ENCODE measurements at places on chromosomes 12 and 14.

DNA sequence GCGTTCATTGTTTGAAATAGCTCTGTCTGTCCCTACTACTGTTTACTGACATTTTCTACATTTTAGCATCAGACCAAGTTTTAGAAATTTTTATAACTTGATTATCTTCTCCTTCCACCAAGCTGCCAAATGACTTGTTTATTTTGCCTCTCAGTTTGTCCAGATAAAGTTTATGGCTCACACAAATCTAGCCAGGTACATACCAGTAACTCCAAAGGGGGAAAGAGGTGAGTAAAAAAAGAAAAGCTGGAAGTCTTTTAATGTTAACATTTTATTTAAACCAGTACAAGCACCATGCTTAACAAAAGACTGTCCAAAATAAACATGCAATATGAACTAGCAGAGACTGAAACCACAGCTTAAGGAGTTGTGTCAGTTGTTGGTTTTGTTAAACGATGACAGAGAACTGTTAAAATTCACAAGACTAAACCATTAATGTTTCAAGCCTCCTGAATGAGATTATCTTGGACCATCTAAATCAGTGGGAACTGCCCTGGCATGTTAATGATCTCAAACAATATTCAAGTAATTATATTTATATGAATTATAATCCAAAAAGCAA lies 14.5 kb downstream of the GMFB start:
- DNase-seq: no peak

DNA sequence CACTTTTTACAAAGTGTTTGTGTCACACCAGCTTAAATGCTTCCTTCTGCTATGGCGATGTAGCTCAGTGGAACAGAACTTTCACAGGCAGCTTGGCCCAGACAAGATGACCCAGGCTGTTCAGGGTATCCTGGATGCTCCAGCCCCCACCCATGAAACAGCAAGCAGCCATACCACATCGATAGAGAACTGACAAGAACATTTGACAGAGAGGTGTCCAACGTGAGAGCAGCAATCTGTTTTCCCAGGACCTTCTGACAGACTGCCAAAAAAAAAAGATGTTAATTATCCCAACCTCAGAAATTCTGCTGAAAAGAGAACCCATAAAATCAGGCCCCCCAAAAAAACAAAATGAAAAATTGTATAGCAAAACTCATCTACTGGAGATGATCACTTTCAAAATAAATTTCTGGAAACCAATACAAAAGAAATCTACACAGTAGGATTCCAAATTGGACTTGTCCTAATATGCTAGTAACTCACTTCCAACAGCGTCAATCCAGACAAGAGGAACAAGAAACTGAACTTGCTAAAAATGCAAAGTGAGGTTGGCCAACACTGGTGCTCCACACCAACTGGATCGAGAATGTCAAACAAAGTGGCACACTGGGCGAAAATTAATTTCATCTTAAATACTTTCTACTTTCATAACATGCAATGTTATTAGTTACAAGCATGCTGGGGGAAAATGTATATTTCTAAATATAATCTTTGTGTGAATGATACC lies 118.8 kb downstream of the DPF3 start:
- DNase-seq: no peak

DNA sequence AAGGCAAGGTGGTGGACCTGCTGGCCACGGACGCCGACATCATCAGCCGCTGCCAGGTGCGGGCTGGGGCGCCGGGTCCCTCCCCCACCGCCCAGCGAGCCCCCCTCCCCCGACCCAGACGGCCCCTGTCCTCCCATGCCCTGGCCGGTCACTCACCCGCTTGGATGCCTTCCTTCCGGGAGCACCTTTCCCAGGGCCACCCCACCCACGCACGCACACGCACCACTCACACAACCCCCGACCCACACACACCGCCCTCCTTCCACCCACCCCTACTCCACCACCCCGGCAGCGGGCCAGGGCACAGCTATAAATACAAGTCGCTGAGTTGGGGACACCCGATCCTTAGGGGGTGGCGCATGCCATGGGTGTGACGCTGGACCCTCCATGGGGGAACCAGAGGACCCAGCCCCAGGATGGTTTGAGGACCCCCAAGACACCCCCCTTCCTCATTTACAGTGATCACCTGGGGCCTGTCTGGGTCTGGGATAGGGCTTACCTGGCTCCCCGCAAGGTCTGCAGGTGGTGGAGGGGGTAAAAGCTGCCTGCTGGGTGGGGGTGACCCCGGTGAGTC lies 465 bp downstream of the ADSS1 start:
- no peak for DNase-seq

- DNase-seq: no peak
Observed at GRCh38 chr14:99862136-99862535, 68.9 kb downstream of the EML1 start.

DNA sequence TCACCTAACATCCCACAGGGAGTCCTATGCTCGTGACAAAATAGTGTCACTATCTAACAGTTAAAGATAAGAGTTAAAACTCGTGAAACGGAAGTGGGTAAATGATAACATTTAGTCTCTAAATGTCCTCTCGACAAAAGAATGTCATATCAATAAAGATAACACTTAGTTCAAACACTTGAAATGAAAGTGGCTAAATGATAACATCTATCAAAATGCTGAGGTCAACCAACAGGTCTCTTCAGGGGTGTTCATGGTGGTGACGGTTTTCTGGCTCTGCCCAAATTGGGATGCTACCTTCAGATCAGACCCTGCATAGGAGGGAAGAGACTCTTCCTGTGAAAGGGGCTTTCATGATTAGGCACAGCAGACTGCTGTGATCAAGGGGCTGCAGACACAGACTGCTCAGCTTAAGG lies 22.1 kb downstream of the IL26 start:
- DNase-seq: no peak

GRCh38 chr14:63770187-63770807 lies 42.4 kb upstream of the SGPP1 start:
- DNase-seq: peak; percentile 55

GRCh38 chr14:75832621-75833297 lies 149.0 kb downstream of the TGFB3 start:
- peak; percentile 42 for DNase-seq

DNA sequence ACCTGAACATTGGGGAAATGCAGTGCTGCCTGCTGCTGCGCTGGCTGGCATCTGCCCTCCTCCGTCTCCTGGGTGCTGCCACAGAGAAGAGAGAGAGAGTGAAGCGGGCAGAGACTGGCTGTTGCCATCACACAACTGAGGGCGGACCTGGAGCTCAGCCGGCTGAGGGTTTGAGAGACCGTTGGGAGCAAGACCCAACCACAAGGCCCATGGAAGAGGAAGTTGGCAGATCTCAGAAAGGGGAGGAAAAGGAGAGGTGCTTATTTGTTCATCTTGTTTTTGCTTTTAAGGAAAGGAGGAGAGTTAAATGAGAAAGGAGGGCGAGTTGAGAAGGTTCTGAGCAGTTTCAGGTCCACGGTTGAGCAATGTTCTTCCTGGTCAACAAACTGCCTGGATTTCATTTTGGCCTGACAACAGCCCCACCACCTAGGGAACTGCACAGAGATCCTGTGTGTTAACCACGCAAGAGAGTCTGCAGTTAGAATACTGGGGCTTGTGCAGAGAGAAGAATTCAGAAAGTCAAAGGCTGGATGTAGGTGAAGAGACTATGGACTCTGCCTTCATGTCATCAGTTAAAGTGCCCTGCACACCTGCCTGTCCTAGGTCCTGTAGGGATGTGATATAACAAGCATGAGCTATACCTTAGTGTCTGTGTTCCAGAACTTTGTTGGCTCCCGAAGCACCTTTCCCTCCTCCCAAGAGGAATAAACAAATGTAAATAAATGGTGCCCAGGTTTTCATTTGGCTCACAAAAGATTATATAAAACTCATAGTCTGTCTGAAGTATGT lies 124.6 kb downstream of the ETV6 start:
- no peak for DNase-seq

- DNase-seq: peak; percentile 87
Observed at GRCh38 chr12:57590864-57591781, at the start of gene PIP4K2C. TSS of gene PIP4K2C (plus strand) at chr12:57591192. CDS start at chr12:57591290, 98 bp downstream.

DNA sequence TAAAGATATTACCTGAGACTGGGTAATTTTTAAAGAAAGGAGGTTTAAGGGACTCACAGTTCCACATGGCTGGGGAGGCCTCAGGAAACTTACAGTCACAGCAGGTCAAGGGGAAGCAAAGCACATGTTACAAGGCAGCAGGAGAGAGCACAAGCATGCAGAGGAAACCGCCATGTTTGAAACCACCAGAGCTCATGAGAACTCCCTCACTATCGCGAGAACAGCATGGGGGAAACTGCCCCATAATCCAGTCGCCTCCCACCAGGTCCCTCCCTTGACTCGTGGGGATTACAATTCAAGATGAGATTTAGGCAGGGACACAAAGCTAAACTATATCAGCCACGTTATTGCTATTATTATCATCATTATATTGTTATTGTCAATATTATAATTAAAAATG lies 138.7 kb downstream of the RIMBP2 start:
- no peak for DNase-seq

DNA sequence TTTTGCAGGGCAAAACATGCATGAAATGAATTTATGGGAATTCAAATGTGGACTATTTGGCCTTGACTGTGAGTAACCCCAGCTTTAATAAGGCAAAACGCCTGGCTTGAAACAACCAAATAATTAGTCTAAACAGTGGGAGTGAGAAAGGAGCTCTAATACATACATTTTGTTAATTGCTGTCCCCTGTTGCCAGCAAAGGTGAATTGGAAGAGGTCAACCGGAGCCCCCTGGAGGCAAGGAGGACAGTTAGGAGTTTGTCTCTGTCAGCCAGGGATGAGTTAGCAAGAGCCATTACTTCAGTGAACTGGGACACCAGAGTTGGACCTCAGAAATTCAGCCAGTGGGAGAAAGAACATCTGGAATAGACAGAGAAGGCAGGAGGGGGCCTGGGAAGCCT lies 17.4 kb downstream of the KRT76 start:
- peak; percentile 13 for DNase-seq

GRCh38 chr14:69427596-69427995 lies 29.1 kb downstream of the SLC39A9 start:
- DNase-seq: no peak

DNA sequence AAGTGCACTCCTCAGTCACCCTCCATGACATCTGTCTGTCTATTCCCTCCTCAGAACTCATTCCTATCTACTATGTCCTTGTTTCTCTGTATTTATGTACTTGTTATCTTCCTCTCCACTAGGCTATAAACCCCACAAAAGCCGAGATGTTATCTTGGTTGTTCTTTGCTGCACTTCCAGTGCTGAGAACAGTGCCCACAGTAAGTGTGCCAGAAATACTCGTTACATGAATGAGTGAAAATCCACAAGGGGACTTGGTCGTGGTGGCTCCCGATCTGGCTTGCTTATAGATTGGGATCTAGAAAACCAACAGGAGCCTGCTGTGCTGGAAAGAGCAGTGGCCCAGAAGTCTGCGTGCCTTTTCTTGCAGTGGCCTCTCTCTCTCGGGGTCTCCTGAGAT lies 111.9 kb upstream of the PRMT8 start:
- no peak for DNase-seq

- DNase-seq: no peak
Observed at GRCh38 chr14:33509454-33509853, 441.4 kb downstream of the EGLN3 start.

DNA sequence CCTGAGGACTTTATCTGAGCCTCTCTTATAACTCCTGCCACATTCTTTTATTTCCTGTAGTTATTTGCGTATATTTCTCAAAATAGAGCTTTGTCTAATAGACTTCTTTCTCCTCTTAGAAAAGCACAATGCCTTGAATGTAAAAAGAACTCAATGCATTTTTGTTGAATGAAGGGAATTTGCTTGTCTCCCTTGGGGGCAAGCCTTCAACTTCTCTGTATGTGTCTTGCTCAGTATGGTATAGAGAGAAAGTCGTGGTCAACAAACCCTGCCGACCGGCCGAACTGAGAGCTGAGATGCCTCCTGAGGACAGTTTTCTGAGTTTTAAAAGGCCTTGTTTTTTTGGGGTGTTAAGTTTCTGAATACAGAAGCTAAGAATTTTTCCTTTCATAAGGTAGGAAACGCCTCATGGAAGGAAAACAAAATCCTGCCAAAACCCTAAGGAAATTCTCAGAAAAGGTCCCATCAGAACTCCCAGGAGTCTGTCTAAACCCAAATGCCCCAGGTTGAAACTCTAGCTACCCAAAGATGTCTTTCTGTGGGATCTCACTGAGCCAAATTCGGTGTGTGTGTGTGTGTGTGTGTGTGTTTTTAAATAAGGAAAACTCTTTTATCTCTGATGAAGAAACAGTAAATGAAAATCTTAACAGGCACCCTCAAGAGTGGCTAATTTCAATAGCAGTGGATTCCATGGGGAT lies 136.6 kb downstream of the C12orf75 start:
- no peak for DNase-seq

GRCh38 chr12:45121224-45121623 lies 70.3 kb upstream of the DBX2 start:
- no peak for DNase-seq

DNA sequence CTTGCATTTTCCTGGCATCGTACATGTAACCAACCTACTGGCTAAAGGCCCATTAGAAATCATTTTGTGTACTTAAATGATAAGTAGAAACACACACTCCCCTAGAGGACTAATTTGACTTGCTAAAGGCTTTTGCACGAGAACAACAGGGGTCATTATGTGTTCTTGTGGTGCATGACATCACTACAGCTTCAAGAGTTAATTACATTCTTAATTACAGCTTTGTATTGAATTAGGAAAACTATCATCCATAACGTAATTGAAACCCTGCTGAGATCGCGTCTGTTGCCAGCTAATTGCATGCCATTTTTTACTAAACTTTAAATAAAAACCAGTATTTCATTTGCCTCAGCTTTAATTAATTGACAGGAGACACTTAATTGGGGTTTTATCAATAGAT lies 51.4 kb downstream of the TMEM132C start:
- DNase-seq: no peak

GRCh38 chr12:108782971-108783370 lies 51.7 kb upstream of the CORO1C start:
- DNase-seq: no peak

DNA sequence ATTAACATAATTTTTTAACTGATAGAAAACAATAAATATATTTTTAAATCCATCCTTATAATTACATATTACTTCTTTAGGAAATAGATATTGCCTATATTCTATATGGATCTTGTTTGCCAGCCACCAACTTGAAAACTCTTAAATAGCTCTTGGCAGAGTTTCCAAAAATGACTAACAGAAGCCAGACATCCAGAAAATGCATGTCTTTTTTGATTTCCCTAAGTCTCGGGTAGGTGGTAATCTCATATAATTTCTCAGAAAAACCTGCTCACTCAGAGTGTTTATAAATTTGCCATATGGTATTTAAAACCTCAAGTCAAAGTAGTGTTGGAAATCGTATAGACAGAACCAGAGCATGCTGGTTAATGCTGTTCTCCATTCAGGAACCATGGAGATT lies 360.4 kb upstream of the FOXG1 start:
- DNase-seq: no peak

DNA sequence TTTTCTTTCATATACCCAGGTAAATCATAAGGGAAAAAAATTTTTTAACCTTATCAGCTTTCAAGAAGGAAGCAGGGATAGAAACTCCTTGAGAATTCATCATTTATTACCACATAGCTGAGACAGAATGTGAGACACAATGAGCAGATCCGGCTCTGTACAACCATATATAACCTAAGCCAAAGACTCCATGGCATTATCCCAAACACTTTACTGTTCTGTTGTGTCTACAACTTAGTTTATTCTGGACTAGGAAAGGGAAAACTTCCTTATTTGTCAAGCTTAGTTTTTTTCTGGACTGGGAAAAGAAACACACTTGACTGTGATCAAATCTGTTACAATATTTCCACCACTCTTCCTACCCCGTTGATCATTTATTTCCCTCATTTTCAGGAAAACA lies 38.3 kb upstream of the CATSPERB start:
- no peak for DNase-seq

GRCh38 chr12:108811411-108812180 lies 45.8 kb downstream of the SSH1 start:
- no peak for DNase-seq

Data from erythroblast (primary cell).